ENCODE measurements at places on chromosomes 3 and 15.

DNA sequence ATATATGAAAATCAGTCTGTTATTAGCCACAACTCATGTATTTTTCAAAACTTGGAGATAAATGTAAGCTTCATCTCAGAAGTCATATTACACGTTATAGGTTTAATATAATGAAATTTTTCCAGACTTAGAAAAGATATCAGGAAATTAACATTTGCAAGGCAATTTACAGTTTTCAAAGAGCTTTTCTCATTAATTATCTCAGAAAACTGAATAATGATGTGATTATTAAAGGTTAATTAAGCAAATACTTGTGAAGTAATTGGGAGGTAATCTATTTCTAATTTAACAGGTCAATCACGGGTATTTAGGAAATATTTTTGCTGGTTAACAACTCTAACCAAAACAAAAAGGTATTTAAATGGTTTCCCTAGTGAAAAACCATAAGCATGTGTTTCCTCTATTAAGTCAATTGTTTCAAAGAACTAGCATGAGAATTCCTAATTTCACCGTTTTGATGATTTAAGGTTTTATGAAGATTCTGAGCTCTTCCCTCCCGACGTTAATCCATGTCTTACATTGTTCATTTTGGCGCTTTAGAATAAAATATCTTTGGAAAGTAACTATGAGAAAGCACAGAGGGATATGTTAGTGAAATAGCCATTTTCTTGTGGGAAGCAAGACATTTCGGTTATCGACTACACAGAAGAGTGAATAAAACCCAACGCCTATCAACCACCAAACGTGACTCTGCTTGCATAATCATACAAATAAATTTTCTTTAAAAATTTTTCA, 1.5 kb upstream of the NEO1 start:
- DNase-seq = no peak

- DNase-seq = peak; percentile 17
Measured at GRCh38 chr3:179348325-179349013, 960 bp downstream of the MFN1 start.

DNA sequence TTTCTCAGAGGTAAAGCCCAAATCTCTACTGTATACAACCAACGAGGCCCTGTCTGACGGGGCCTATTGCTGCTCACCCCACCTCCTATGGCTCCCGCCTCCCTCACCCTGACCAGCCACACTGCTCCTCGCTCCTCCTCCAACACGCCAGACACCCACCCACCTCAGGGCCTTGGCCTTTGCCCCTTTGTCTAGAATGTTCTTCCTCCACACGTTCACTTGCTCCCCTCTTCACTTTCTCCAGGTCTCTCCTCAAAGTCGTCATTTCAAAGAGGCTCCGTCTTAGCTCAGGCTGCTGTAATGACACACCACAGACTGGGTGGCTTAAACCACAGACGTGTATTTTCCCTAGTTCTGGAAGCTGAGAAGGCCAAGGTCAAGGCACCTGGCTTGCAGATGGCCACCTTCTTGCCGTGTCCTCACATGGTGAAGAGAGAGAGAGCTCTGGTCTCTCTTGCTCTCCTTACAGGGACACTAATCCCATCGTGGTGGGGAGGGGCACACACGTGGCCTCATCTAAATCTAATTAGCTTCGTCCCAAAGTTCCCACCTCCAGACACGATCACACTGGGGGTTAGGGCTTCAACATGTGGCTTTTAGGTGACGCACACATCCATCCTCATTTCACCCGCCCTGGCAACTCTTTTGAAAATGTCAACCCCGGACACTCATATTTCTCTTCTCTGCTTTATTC, 98.2 kb downstream of the TLE3 start:
- no peak for DNase-seq

DNA sequence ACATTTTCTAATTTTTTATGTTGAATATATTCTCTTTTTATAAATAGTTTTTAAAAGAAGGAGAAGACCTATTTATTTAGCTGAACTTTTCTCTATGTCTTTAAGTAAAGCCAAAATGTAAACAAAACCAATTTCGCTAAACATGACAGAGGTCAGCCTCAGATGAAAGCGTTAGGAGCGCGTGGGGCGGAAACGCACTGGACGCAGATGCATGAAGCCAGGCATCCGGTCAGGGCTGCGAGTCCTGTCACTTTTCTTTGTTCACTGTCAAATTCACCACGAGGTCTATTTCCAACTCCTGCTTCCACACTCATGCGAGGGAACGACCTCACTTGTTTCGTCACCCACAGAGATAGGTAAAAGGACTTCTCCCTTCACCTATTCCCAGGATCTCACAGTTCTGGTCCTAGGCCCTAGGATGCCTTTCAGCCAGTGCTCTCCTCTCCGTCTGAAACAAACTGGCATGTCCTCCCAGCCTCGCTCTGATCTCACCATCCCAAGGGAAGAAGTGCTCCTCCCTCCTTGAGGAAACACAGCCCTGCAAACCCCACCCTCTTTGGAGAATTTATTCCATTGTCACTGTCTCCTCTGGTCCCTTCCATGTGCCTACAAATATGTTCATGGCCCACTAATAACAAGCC, 57.9 kb downstream of the ITGB5 start:
- DNase-seq = peak; percentile 27

- no peak for DNase-seq
Measured at GRCh38 chr15:99983886-99984286, 250.6 kb upstream of the LYSMD4 start.

DNA sequence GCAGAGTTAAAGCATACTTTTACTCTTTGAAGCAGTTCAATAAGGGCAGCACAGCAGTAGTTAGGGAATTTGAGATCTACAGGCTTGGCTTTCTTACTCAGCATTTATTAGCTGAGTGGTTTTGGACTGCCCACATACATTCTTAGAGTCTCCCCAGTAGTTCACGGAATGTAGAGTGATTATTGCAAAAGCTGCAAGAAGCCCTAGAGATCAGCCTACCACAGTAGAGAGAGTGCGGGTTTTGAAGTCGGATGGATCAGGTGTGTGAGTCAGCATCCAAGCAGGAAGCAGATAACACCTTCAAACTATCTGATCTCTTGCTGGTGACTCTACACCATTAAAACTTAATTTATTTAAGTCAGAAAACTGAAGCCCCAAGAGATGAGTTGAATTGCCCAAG, 171.9 kb downstream of the SYNPR start:
- DNase-seq = no peak
